ENCODE measurements at places on chromosomes 16 and 17. TPM values are rescaled to one million over a fixed set of nuclear protein-coding genes. Genes with fewer than 3 reads are reported as not detected.

GAST gene
- total RNA-seq: not detected

TEKT1 gene
- total RNA-seq: 0.41 TPM

C16orf92 gene
- total RNA-seq: not detected

STAC2 gene
- total RNA-seq: under 0.01 TPM

MMP28 gene
- 9.4 TPM for total RNA-seq

KRTAP4-6 gene
- total RNA-seq: not detected

GRCh38 chr16:49307176-49307575 is 25.5 kb upstream of the CBLN1 start:
- DNase-seq: no peak

DNA sequence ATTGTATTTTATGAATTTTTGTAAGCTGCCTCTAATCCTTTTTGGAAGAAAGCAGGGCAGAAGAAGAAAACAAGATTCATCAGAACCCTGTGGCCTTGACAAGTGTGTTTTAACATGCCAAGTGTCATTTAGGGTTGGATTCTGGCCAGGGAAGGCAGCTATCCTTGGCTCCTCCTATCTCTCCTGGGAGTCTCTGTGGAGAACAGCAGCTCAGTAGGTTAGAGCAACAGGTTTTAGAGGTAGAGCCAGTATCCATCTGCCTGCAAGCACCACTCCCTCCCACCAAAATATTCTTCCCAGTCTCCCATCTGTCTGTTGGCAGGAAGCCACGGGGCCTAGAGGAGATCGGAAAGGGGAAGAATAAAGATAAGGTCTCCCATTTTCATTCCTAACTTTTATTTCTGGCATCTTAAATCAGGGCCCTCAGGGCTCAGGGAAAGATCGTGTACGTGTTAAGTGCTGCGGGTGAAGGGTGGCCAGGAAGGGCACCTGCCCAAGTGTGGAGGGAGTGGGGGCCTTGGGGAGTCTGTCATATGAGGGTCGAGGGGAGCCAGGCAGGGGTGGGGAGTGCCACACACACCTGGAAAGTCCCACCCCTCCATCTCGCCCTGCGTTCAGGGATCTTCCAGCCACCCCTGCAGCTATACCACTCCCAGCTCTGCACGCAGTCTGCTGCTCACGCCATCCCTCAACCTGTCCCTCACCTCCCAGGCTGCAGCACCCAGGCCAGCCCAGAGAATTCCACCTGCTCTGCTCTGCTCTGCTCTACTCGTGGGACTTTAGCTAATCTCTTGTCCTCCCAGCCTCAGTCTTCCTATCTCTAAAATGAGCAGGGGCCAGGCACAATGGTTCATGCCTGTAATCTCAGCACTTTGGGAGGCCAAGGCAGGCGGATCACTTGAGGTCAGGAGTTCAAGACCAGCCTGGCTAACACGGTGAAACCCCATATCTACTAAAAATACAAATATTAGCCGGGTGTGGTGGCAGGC is 17.1 kb upstream of the CPSF4L start:
- no peak for DNase-seq

GRCh38 chr17:78849026-78849425 is 8.4 kb upstream of the USP36 start:
- no peak for DNase-seq

DNA sequence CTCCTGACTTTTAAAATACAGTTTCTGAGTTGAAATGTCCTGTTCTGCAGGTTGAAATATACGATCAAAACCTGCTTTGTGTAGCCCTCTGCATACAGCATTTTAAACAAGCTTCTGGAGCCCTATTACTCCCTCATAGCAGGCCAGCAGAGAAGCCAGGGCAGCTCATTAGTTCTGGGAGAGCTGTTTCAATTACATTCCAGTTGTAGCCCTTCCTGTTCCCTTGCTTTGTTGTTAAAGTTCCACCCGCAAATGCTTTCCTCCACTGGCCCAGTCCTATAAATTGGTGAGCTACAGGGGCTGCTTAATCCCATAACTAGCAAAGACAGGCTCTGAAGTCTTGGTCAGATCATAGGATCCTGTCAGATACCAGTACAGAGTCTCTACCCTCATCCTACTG is 162.5 kb downstream of the SLC39A11 start:
- no peak for DNase-seq

DNA sequence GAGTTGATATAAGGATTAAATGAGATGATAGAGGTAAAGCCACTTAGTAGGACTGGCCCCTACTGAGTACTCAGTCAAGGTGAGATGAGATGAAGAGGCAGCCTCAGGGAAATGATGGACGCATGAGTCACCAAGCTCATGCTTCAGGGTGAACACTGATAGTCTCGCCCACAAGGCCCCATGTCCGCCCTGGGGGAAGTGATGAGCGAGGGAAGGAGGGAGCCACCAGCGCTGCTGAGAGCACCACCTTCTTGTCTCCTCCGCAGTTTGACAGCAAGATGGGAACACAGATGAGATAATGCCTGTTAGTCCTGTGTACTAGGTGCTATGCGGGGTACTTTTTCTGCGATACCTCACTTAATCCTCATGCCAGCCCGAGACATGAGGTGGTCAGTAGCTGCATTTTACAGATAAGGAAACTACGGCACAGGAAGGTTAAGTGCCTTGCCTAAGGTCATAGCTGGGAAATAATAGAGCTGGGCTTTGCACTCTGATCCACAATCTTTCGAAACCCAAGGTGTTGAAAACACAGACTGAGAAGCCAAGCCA is 383.0 kb downstream of the CPPED1 start:
- DNase-seq: no peak

GRCh38 chr16:2592786-2593185 is 55.0 kb downstream of the PDPK1 start:
- no peak for DNase-seq

- DNase-seq: no peak
These were observed at the start of gene ACSM3 for GRCh38 chr16:20763461-20764232. Gene ACSM3 (plus strand): TSS chr16:20764014. CDS start chr16:20770035, 6,021 bp downstream.

DNA sequence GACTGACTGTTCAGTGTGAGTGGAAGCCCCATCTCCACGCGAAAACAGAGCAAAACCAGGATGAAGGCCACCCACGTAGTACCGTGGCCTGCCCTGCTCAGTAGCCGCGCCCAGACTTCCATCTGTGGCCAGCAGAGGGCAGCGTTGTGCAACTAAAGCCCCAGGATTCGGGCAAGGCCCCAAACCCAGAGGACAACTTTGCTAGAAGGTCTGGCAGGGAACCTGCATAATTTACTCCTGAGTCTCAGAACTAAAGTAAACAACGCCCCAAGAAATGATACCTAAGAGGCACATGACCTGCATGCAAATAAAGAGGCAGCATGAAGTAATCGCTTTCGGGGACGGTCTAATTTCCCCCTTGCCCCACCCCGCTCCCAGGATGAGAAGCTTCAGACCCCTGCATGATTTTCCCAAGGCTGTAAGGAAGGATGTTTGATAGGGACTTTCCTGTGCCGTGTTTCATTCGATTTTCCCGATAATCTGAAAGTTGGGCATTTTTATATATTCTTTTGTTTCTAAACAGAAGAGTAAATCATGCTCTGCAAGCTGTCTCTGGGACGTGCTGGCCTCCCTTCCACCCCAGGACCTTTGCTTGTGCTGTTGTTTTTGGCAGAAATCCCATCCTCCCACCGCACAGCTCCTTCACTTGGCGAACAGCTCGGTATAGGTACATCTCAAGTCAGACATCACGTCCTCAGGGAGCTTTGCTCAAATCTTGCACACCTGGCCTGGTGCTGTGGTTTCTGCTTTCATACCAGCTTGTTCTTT is 18.6 kb downstream of the HSBP1 start:
- DNase-seq: peak; percentile 87

DNA sequence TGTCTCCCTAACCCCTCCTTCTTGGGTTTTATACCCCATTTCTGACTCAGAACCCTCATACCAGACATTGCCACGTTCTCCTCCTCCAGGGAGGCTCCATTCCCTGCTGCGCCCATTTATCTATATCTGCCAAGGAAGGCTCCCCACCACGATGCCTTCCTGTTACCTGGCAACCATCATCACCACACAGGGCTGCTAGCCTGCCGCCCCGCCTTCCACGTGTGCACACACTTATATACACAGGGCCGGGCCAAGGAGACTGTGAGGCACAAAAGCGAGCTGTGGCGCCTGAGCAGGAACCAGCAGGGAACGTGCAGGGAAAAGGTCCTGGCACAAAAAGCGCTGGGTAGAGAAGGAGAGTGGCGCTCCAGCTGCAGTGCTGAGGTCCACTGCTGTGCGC is 261.8 kb downstream of the CBLN1 start:
- no peak for DNase-seq

GRCh38 chr16:81901484-81901883 is 109.8 kb downstream of the SDR42E1 start:
- no peak for DNase-seq

DNA sequence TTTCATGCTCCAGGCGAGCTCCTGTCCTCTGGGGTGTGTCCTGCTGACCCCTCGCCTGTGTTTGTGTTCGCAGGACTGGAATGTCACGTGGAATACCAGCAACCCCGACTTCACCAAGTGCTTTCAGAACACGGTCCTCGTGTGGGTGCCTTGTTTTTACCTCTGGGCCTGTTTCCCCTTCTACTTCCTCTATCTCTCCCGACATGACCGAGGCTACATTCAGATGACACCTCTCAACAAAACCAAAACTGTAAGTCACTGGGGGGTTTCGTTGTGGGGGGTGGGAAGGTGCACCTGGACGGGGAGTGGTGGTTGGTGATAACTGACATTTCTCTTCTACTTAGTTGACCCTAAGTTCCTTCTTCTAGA is 58.3 kb downstream of the ABCC1 start:
- DNase-seq: no peak

DNA sequence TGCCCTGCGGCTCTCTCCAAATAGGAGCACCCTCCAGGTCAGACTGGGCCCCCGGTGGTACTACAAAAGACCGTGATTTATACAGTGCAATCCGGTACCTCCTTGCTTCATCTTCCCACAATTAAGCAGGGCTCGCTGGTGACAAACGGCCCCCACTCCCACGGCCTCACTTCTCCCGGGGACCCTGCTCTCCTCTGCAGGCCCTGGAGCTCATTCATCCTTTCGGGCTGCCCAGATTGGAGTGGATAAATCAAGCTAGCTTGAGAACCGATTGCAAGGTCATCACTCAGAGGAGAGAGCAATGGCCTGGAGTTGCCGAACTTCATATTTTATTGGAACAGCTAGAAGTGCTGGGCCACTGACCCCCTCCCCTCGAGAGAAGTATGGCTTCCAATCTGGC is 193.5 kb upstream of the IRX6 start:
- DNase-seq: no peak

Measured in frontal cortex (tissue), 4 donors.